ENCODE measurements at places on chromosomes 12 and 14.

DNA sequence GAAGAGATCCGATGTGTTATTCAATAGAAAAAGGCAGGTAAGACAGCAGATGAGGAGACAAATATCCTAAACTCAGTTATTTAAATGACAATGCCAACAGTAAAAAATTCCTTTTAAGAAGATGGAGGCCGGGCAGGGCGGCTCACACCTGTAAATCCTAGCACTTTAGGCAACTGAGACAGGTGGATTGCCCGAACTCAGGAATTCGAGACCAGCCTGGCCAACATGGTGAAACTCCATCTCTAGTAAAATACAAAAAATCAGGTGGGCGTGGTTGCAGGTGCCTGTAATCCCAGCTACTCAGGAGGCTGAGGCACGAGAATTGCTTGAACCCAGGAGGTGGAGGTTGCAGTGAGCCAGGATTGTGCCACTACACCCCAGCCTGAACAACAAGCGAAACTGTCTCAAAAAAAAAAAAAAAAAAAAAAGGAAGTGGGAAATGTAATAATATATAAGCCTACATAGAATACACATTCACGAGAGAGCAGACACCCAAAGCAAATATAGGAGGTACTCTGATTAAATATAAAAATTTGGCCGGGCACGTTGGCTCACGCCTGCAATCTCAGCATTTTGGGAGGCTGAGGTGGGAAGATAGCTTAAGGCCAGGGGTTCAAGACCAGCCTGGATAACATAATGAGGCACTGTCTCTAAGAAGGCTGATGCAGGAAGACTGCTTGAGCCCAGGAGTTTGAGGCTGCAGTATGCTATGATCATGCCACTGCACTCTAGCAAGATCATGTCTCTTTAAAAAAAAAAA, 19.0 kb downstream of the CORO1C start:
- no peak for DNase-seq

GRCh38 chr12:113021500-113021899, 35.0 kb upstream of the DTX1 start:
- no peak for DNase-seq

DNA sequence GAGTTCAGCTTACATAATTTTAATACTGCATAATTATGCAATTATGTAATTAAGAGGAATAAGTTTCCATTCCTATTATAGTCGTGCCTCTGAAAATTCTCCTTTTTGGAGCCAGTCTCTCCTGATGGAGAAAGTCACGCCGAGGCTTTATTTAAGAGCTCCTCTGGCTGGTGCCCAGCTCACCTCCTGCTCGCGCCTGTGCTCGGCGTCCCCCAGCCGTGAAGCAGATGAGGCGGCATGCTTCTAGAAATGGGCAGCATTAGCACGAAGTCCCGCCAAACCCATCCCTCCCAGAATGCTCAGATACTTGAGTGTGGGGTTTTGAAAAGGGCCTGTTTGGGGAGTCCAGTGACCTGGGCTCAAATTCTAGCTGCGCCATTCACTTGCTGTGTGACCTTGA, 153.0 kb downstream of the PHETA1 start:
- no peak for DNase-seq

DNA sequence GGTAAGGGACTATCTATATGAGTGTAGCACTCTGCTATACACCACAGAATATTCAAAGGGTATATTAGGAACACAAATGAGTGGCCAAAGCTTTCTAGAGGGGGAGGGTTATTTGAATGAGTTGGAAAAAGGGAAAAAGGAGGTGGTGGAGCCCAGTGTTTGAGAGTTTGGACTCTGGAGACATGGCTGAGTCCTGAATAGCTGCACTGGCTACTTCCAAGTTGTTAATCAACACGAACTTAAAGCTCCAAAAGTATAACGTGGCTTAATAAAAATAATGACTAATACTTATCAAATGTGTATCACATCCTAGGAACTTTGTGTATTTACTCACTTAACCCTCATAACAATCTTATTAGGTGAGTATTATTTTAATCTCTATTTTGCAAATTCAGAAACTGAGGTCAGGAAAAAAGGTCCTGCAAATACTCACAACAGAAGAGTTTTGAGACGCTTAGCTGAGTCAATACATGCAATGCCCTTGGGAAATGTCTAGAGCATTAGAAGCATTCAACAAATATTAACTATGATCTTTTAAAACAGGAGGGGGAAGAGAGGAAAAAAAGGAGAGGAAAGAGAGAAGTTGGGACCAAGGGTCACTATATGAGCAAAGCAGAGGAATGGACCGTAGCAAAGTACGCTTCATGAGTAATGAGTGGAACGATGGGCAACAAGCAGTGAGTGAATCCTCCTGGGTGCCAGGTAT, 189.5 kb upstream of the HMGA2 start:
- no peak for DNase-seq

- no peak for DNase-seq
Observed at GRCh38 chr12:74539765-74540526, 2.3 kb downstream of the ATXN7L3B start.

DNA sequence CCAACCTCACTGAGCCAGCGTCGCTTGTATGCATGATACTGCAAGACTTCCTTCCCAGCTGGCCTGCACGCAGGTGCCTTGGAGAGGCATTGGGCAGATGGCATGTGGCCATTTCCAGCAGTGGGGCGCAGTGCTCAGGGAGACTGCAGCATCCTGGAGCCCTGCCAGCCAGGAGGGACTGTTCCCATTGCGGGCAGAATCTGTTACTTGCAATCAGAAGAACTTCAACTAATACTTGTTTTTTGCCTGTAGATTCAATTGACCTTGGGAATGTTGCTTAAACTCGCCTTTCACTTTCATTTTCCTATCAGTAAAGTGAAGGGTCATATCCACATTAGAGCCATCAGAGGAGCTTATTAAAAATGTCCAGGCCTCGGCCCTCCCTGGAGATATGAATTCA, 29.8 kb downstream of the ANKRD9 start:
- DNase-seq, result no peak

DNA sequence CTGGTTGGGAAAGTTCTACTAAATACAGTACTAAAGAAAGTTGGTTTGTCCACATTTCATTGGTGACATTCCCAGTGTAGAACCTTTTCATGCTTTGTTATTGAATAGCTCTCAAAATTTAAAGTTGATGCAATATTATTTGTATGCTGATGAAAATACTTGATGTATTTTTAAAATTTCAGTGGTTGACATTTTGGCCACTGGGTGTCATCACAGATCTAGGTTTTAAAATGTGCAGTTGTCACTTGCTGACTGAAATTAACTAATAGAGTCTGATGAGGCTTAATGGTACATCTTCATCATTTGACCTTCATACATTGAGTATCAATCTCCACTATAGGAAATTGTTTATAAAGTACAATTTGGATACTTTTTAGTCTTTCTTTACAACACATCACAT, 37.1 kb downstream of the CMAS start:
- DNase-seq, result no peak

DNA sequence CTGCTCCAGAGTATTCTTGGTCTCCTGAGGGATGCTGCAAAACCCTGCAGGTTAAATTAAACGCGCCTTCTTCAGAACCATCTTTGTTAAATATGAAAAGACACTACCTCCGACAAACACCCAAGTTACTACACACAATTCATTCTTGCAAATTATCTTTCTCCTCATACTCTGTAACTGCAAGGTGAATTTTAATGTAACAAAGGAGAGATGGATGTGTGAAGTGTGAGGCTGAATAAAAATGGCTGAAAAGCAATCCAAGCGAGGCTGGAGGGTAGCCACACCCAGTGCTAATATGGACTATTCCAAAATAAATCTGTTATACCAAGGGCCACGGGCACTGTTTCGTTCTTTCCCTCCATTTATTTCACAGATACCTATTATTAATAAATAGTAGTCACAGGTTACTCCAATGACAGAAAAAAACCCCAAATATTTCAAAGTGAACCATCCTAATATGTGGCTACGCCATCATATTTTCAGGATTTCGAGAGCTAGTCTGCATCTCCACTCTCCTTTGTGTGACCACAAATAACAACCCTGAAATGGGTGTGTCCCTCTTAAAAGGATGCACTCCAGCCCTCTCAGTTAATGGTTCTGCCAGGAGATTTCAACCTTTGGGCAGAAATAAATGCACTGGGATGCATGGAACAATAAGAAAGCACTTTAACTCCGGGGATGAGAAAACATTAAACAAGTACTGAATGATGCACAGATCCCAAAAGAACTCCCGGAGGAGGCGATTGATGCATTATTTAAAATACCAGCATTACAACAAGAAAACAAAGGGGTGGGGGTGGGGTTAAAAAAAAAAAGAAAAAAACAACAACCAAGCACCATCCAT, 53.1 kb upstream of the CCDC175 start:
- DNase-seq, result no peak

GRCh38 chr12:46790066-46790465, 35.7 kb downstream of the SLC38A4 start:
- DNase-seq, result no peak

DNA sequence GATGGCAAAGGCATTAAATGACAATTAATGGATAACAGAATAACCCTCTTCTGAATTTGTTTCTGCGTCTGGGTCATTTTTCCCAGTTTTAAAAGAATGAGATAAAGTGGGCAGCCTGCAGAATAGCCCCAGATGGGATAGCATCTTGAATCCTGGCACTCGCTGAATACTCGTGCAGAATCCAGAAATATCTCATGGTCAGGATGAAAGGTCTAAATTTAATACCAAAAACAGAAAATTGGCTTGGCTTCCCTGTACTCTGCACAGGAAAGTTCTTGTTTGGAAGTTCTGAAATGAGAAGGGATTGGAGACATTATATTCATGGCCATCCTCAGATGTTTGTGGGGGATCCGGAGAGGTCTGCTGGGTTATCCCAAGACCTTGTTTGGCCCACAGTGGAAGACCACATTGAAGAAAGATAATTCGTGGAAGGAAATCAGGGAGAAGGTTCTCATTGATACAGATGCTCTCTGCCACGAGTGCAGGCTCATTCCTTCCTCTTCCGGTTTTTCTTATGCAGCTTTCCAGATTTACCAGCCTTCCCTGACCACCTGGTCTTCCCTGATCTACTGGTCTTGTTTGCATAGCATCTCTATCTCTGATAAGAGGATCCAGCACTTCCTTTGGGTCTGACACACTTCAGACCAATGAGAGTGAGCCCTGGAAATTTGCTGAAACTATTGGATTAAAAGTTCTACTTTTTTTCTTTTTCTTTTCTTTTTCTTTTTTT, 6.0 kb upstream of the IFT81 start:
- DNase-seq, result no peak
